Pericardium fibroblast (primary cell): ENCODE measurements at places on chromosomes 4 and X. TPM values are rescaled to one million over a fixed set of nuclear protein-coding genes. Genes with fewer than 3 reads are reported as not detected.

The MID1 gene
- total RNA-seq: 7.1 and 27.2 TPM in 2 replicates

The HSFX2 gene
- 0.68 TPM in 1 of 2 replicates, not detected in the other for total RNA-seq

The GDPD2 gene
- not detected in 2 replicates for total RNA-seq

The GC gene
- total RNA-seq: not detected in 2 replicates

The POU4F2 gene
- not detected in 2 replicates for total RNA-seq

The CFAP97 gene
- total RNA-seq: 21.6 and 25.4 TPM in 2 replicates

The TLR10 gene
- total RNA-seq: not detected in 2 replicates

The CXCL3 gene
- total RNA-seq: 4.9 and 7.8 TPM in 2 replicates

The ARHGAP6 gene
- total RNA-seq: 25.9 and 29.2 TPM in 2 replicates

The REELD1 gene
- total RNA-seq: not detected in 2 replicates

The SOWAHD gene
- 0.70 TPM in 1 of 2 replicates, not detected in the other for total RNA-seq

The INPP4B gene
- total RNA-seq: 3.9 and 6.2 TPM in 2 replicates

The PNMA6E gene
- not detected in 2 replicates for total RNA-seq

The SMIM10L2A gene
- 0.23 and 0.43 TPM in 2 replicates for total RNA-seq

The ZDHHC15 gene
- 0.12 TPM in 1 of 2 replicates, not detected in the other for total RNA-seq

The GAGE10 gene
- total RNA-seq: not detected in 2 replicates

The POU3F4 gene
- total RNA-seq: not detected in 2 replicates

The CHST7 gene
- total RNA-seq: 10.0 and 14.4 TPM in 2 replicates

The CT55 gene
- not detected in 2 replicates for total RNA-seq

The RNF128 gene
- total RNA-seq: 0.17 TPM in 1 of 2 replicates, not detected in the other

The DDX60 gene
- total RNA-seq: 6.6 and 7.2 TPM in 2 replicates

The TMEM185A gene
- total RNA-seq: 10.9 and 14.1 TPM in 2 replicates

The WWC2 gene
- 11.3 and 21.8 TPM in 2 replicates for total RNA-seq

The TRPC5OS gene
- total RNA-seq: not detected in 2 replicates

The SORCS2 gene
- 0.58 and 4.3 TPM in 2 replicates for total RNA-seq

The SMIM10 gene
- 7.2 and 7.9 TPM in 2 replicates for total RNA-seq

The CD40LG gene
- total RNA-seq: not detected in 2 replicates

The FABP2 gene
- not detected in 2 replicates for total RNA-seq

The IBSP gene
- not detected in 2 replicates for total RNA-seq

The SPIN2A gene
- total RNA-seq: 0.09 and 1.4 TPM in 2 replicates

The UGT2B10 gene
- total RNA-seq: not detected in 2 replicates

The TMSB15C gene
- total RNA-seq: 0.58 and 1.1 TPM in 2 replicates

The GYPA gene
- total RNA-seq: not detected in 2 replicates

The P2RY8 gene
- 0.09 TPM in 1 of 2 replicates, not detected in the other for total RNA-seq

The FAM53A gene
- 3.3 and 7.8 TPM in 2 replicates for total RNA-seq

The EGF gene
- total RNA-seq: not detected in 2 replicates

The DUSP9 gene
- 0.93 TPM in 1 of 2 replicates, not detected in the other for total RNA-seq

The RNF212 gene
- total RNA-seq: 4.2 and 4.6 TPM in 2 replicates

The ATP8A1 gene
- 0.70 and 0.85 TPM in 2 replicates for total RNA-seq

The VEGFD gene
- total RNA-seq: 0.58 and 6.6 TPM in 2 replicates

The OPN1MW2 gene
- total RNA-seq: not detected in 2 replicates

The ADH7 gene
- total RNA-seq: not detected in 2 replicates

The CLNK gene
- total RNA-seq: not detected in 2 replicates

The CT45A5 gene
- not detected in 2 replicates for total RNA-seq

The KDR gene
- total RNA-seq: 19.8 and 21.7 TPM in 2 replicates

The ALPK1 gene
- 6.1 and 19.7 TPM in 2 replicates for total RNA-seq

The PITX2 gene
- 20.3 and 22.5 TPM in 2 replicates for total RNA-seq

The CENPVL1 gene
- not detected in 2 replicates for total RNA-seq

The LRP2BP gene
- under 0.01 TPM in 1 of 2 replicates, not detected in the other for total RNA-seq

The CYP2U1 gene
- 11.2 and 14.5 TPM in 2 replicates for total RNA-seq

The DYNLT3 gene
- 9.3 and 30.3 TPM in 2 replicates for total RNA-seq

The ADH4 gene
- not detected in 2 replicates for total RNA-seq

The CYBB gene
- total RNA-seq: 0.12 TPM in 1 of 2 replicates, not detected in the other

The MGST2 gene
- total RNA-seq: 14.4 and 26.9 TPM in 2 replicates

The BRS3 gene
- not detected in 2 replicates for total RNA-seq

The CYTL1 gene
- 1.5 and 12.2 TPM in 2 replicates for total RNA-seq
